ENCODE measurements at places on chromosomes 3 and 15. TPM values are rescaled to one million over a fixed set of nuclear protein-coding genes. Genes with fewer than 3 reads are reported as not detected.

The TM4SF4 gene
- 39.0 TPM for total RNA-seq

The TLR9 gene
- total RNA-seq = 0.05 TPM

The UBP1 gene
- 59.0 TPM for total RNA-seq

The ARNT2 gene
- 18.7 TPM for total RNA-seq

The ACAD11 gene
- 5.2 TPM for total RNA-seq

The ACKR4 gene
- total RNA-seq = not detected

The DNAJA4 gene
- not detected for total RNA-seq

The TMEM115 gene
- total RNA-seq = 47.6 TPM

The SECISBP2L gene
- total RNA-seq = 7.1 TPM

The ILDR1 gene
- not detected for total RNA-seq

The C3orf22 gene
- not detected for total RNA-seq

The MNS1 gene
- 2.5 TPM for total RNA-seq
